CD4-positive, alpha-beta T cell treated with Interleukin-4 for 1 hour (primary cell): ENCODE measurements at places on chromosomes 11 and 22.

GRCh38 chr11:81869351-81870065 is 864.2 kb downstream of the FAM181B start:
- peak; percentile 85 for DNase-seq

DNA sequence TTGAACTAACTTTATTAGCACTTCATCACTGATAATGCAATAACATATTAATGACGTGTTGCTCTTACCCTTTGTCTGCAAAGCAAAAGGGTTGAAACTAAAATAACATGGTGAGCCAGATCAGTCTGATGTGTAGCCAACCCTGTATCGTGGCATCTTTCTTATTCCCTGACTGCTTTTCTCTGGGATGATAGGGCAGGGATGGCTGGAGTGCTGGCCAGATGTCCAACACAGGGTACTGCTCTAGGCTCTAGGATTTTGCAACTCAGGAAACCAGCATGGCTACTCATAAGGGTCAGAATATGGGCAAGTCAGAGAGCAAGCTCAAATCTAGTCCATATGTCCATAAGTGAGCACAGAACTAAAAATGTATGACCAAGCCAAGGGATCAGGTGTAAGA is 129.1 kb downstream of the SLC17A6 start:
- DNase-seq, result no peak

- DNase-seq, result no peak
Measured at GRCh38 chr11:26777372-26777808, 55.5 kb upstream of the SLC5A12 start.

DNA sequence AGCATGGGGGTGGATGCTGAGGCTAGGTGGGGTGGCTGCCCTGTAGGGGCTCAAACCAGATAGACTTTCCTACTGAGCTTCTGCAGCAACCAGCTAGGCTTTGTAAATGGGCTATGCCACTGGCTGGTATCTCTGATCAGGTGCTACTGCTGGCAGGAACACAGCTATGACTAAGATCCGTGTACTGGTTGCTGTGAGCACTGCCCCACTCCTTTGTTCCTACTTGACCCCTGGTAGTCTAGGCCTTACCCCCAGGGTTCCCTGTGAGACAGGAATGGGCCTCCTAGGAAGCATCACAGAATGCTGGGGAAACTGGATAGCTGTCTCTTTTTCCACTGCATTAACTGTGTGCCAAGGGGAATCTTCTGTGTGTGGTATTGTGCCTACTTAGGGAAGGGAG is 58.4 kb upstream of the GAB2 start:
- no peak for DNase-seq

DNA sequence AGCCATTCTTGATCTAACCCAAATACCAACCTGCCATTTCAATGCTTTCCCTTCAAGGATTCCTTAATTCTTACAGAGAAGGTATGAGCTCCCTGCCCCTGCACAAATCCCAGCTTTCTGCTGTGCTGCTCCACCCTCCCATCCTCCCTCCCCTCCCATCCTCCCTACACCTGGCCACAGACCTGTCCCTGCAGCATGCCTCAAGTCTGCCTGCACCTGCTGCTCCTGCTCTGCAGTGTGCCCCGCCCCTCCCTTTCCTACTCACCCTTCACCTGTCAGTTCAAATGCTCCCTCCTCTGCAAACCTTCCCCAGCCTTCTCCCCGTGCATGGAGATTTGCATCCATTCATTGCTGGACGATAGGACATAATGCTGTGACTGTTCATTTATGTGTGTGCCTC is 139.9 kb upstream of the NARS2 start:
- DNase-seq, result no peak

DNA sequence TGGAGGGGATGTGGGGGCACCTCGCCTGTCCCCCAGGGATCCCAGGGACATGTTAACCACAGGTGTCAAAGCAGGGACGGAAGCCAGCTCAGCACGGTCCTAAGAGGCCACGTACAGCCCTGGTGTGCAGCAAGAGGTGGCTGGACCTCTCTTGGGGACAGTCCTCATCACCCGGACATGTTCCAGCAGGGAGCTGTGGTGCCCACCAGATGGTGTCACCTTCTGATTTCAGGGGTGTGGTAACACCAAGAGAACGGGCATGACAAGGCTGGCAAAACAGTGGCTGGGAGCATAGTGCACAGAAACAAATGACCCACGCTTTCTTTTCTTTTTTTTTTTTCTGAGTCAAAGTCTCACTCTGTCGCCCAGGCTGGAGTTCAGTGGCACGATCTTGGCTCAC is 25.6 kb upstream of the COMT start:
- DNase-seq, result no peak
